ENCODE measurements at places on chromosomes 16 and 17.
A peak's percentile ranks its signal among the peaks of the same experiment; 100 is the strongest.

DNA sequence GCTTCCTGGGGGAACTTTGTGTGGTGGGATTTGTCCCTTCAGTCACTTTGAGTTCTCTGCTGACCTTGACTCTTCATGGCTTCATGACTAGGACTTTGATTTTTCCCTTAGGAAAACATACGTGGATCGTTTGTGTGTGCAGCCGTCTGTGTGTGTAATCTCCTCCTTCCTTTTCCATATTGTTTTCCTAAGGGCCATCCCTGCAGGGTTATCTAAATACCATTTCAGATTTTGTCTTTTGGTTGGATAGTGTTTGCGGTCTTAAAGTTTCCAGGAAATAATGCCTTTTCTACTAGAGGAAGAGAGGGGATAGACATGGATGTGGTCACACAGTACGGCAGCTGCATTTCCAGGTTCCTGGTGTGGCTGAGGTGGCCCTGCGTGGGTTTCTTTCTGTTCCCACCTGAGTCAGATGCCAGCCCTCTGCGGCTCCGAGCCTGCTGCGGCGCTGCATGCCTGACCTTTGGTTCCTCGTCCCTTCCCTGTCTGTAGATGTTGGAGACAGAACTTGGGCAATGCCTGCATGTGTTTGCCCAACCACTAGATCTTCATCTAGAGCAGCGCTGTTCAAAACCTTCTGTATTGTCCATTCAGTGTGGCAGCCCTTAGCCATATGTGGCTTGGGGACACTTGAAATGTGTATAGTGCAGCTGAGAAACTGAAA lies 72.0 kb upstream of the LGALS9 start:
- DNase-seq: no peak

DNA sequence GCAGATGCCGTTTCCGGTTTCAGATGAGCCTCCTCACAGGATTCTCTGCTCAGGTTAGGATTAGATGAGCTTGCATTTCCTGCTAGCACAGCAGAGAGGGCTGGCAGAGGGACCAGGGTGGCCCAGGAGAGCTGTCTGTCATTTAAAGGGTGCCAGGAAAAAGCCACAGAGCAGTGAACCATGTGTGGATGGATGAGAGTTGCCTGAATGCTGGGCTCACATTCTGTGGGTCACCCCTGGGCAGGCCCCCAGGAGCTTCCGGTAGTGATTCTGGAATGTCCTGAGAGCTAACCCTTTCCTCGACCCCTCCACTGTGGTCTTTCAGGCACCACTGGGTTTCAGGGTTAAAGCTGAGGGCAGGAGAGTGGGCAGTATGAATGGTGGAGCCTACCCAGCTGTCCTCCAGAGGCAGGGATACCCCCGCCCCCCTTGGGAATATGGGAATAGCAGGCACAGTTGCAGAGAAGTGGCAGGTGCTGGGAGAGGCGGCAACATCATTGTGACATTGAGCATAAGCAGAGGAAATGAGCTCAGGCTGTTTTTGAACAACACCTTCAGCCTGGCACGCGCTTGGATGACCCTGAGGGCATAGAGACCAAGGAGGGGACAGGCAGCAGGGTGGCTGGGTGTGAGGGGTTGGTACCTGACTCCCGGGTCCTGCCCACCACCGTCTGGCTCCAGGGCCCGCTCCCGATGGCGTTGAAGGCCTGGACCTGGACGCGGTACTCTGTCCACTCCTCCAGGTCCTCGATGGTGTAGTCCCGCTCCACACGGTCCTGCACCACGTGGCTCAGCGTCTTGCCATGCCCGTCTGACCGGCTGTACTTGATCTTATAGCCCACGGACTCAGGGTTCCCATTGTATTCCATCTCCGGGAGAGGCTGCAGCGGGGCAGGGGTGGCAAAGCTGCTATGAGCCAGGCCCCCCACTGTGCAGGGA lies 83.0 kb upstream of the CDC42EP4 start:
- DNase-seq: no peak

DNA sequence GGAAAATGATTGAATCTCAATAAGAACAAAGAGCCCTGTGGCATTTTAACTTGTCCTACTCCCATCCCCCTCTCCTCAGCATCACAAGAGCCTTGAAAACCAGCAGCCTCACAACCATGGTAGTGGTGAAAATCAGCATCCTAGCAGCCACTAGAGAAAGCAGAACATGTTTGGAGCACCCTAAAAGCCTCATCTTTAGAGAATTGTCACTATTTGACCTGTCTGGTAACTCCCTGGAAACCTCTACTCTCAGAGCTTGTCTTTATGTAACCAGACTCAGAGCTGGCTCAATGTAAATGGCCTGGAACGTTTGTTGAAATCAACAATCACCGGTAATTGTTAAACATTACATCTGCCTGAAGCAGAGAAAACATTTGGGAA lies 70.8 kb downstream of the MMD start:
- no peak for DNase-seq

- DNase-seq: no peak
Observed at GRCh38 chr17:65657251-65657828, 95.9 kb upstream of the AXIN2 start.

GRCh38 chr16:89025636-89026035 lies 48.6 kb upstream of the CBFA2T3 start:
- no peak for DNase-seq

DNA sequence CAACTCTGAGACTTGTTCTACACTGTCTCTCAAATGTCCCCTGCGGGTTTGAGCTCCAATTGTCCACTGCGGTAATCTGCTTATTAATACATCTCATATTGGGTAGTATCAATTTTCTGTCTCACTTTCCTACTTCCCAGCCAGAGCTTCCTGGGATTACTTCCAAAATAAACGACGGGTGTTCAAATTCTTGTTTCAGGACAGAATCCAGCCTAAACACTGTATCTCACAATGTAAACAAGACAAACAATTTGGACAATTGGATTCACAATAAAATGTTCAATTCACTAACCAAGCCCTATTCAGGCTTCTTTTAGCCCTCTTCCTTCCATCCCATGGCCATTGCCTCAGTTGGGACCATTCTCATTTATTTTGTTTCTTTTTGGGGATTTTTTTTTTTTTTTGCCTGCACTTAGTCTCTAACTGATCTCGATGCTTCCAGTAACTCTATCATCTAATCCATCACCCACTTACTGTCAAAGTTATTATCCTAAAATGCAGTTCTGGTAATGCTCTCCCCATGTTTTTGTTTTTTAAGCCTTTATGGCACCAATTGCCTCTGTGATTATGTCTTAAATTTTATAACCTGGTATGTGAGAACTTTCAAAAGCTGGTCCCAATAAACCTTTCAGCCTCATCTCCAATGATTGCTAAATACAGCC lies 2.0 kb upstream of the VAT1L start:
- no peak for DNase-seq

DNA sequence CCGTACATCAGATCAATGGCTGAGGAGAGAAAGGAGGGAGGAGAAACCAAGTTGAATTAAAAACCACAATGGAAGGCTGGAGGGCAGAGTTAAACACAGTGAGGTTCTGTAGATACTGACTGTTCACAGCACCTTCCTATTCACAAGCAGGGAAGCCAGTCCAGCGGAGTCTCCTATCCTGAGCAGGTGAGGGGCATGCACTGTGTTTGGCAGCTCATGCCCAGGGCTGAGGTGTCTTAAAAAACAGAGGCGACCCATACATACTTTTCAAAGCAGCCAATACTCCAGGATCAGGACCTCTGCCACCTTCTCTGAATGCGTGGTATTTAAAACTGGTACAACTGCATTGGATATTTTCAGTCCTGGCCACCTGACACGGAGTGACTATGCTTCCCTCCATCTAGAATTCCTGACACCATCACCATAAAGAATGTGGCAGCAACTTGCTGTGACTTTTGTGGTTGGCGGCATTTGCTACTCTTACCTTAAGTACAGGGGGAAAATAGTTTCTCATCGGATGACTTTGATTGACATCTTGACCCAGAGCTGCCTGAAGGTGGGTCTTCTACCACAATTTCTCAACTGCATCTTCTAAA lies 21.5 kb downstream of the USP22 start:
- no peak for DNase-seq

DNA sequence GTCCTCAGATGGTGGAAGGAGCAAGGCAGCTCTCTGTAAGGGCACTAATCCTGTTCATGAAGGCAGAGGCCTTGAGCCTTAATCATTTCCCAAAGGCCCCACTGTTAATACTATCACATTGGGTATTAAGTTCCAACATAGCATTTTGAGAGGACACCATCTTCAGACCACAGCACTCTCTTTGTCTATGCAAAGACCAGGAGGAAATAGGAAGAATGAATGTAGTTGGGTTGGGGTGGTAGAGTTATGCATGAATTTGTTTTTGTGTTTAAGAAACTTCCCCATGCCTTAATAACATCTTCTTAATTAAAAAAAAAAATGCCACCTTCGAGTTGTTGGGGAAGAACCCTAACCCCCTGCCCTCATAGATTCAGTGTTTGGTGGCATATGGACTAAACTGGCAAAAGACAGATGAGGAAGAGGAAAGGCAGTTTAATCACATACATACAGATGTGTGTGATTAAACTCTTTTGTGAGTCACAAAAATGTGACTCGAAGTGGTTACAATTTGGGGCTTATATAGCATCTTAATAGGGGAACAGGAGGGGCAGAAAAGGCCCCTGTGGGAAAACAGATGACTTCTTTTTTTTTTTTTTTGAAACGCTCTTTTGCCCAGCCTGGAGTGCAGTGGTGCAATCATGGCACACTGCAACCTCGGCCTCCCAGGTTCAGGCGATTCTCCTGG lies 35.0 kb upstream of the SLC5A10 start:
- peak; percentile 20 for DNase-seq

GRCh38 chr16:3573146-3573815 lies 3.9 kb downstream of the NLRC3 start:
- no peak for DNase-seq

All from fibroblast of skin of left quadriceps (primary cell).